ENCODE measurements at places on chromosomes 4 and X.

GRCh38 chrX:20224814-20225487 lies 41.8 kb downstream of the RPS6KA3 start:
- DNase-seq: no peak

GRCh38 chrX:14729058-14729457 lies 143.8 kb downstream of the FANCB start:
- DNase-seq: no peak

GRCh38 chrX:12526306-12526705 lies 264.9 kb upstream of the PRPS2 start:
- no peak for DNase-seq

GRCh38 chr4:5389756-5390310 lies 318.5 kb downstream of the EVC2 start:
- DNase-seq: no peak

DNA sequence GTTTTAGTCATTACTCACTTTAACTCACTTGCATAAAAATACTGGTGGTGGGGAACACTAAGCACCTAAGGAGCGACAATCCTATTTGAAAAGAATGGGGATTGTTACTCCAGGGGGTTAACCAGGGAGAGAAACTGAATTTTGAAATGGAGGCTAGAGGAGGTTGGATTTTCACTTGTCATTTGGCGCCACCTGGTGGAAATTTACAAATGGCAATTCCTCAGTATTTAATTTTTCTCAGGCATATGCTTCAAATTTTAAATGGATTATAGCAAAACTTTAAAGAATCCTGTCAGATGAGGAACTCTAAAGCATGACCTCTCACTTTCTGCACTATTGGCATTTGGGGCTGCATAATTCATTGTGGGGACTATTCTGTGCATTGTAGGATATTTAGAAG lies 2.7 kb upstream of the GEMIN8 start:
- peak; percentile 17 for DNase-seq

DNA sequence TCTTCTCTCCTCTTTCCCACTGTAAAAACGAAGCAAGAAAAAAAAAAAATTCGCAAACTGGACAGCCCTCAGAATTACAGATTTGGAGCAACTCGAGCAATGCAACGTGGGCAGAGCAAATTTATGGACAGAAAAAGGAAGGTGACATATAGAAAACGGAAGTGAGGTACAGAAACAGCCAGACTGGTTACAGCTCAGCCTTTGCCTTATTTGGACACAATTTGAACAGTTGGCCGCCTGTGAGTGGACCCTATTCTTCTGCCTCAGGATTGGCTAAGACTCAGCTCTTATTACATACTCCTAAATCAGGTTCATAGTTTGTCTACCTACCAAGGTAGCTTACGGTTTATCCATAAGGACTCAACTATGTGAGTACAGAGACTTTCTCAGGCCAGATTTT lies 98.8 kb downstream of the SOWAHB start:
- no peak for DNase-seq

- DNase-seq: no peak
Measured at GRCh38 chr4:14218641-14219040, 591.1 kb upstream of the BOD1L1 start.

GRCh38 chrX:40415675-40416074 lies 165.1 kb upstream of the ATP6AP2 start:
- no peak for DNase-seq

GRCh38 chr4:47315346-47315745 lies 148.2 kb downstream of the COMMD8 start:
- DNase-seq: no peak

GRCh38 chrX:6505960-6506359 lies 29.0 kb downstream of the VCX3A start:
- no peak for DNase-seq

DNA sequence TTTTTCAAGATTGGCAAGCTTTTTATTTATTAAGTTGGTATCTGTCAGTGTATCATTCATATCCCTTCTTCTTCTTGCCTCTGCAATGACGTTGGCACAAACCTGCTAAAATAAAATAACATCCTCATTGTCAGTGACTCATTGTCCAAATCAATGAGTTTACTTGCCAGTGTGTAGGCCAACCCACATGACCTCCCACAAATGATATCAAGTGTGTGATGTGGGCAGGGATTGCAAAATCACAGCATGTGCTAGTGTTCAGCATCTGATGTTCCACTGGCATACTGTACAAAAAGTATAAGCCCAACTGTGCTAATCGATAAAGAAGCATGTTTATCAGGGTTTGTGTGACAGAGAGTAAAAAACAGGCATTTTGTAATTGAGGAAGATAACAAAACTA lies 25.5 kb downstream of the GPAT3 start:
- no peak for DNase-seq

GRCh38 chr4:147863111-147863747 lies 131.3 kb downstream of the ARHGAP10 start:
- no peak for DNase-seq

- DNase-seq: no peak
Measured at GRCh38 chr4:160194716-160195115, 1091.8 kb downstream of the RAPGEF2 start.

- no peak for DNase-seq
Measured at GRCh38 chr4:94523617-94524016, 71.9 kb downstream of the PDLIM5 start.

GRCh38 chr4:6394671-6395081 lies 77.7 kb downstream of the PPP2R2C start:
- no peak for DNase-seq

DNA sequence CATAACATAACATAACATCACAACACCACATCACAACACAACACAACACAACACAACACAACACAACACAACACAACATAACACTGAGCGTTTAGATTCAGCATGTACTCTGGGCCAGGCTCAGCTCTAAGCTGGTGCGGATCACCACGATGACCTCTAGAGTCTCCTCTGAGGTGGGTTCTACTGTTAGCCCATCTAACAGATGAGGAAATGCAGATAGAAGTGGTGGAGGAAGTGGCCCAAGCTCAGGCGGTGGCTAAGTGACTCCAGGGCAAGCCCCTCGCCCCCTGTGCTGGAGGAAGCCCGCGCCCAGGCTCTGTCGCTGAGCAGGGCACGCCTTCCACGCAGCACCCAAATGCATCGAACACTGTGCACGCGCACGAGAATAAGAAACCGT lies 45.3 kb upstream of the CDKN2AIP start:
- no peak for DNase-seq

- no peak for DNase-seq
Measured at GRCh38 chrX:38052096-38052495, 45.7 kb downstream of the SYTL5 start.

DNA sequence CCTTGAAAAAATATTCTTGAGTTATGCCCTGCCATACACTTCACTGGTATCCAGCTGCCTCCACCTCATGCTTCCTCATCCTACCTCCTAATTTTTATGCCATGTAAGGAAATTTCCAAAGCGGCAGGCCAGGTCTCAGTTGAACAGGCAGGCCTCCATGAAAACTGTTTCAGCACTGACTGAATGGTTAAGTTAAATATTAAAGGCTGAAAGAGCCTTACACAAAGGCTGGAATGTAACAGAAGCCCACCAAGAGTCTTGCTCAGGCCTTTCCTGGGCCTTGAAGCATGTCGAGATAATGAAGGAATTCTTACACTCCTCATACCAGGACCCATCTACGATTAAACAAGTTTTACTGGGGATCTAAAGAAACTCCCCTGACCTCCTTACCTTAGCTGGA lies 359.6 kb upstream of the NOCT start:
- no peak for DNase-seq

DNA sequence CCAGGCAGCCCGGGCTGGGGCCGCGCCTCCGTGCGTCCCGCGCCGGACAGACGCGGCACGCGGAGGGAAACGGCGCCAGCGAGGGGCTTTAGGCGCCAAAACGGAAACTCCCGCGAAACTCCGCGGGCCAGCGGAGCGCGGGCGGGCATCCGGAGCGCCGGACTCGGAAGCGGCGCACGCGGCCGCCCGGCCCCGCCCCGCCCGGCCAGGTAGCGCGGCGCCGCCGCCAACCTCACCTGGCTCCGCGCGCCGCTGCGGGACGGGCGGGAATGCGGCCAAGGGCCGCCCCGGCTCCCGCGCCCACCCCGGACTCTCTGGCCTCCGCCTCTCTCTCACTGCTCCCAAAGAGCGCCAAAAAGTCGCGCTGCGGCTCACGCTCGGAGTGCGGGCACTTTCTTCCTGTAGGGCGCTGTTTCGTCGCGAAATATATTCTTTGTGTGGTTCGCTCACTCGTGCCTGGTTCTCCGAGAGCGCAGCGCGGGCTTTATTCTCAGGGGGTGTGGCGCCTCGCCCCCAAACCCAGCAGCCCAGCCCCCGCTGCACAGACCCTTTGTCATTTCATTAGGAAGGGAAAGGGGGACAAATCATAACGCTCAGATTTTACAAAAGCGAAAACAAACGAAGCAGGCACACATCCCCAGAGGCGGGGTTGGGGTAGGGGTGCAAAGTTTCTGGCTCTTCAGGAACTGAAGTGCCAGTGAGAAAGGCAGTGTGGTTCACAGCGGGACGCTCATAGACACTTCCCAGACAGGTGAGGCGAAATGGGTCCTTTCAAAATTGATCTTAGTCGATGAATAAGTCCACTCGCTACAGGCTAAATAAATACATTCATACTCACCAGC lies 961 bp upstream of the MBNL3 start:
- DNase-seq: no peak

DNA sequence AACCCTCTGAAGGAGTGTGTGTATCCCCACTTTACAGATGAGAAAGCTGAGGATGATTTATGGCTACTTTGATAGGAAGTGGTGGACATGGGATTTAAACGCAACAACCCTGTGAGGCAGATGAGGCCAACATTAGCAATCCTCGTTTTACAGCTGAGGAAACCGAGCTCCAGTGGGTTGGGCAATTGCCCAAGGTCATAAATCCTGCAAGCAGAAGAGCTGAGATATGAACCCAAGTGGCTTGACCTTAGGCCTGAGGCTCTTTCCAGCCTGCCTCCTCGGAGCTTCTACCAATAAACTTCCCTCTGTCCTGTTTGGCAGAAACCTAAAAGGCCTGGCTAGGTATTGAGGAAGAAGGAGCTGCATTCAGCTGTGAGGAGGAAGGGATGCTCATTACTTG lies 185.5 kb upstream of the RBPJ start:
- DNase-seq: no peak

DNA sequence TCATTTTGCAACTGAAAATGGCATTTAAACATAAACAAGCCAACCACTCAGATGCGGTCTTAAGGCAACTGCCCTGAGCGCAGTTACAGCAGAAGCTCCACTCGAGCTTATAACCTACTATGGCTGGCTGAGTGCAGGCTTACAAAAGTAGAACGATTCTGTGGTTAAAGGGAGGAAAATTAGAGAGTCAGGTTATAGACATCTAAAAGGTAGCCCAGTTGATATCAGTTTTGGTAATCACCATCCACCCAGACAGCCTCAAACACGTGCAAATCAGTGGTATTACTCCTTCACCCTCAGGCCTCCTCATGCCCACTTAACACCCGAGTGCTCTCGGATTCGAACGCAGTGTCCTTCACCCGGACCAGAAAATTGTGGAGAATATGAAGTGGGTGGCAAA lies 3.1 kb downstream of the LEF1 start:
- no peak for DNase-seq

GRCh38 chr4:1540601-1541375 lies 134.5 kb upstream of the NKX1-1 start:
- no peak for DNase-seq

DNA sequence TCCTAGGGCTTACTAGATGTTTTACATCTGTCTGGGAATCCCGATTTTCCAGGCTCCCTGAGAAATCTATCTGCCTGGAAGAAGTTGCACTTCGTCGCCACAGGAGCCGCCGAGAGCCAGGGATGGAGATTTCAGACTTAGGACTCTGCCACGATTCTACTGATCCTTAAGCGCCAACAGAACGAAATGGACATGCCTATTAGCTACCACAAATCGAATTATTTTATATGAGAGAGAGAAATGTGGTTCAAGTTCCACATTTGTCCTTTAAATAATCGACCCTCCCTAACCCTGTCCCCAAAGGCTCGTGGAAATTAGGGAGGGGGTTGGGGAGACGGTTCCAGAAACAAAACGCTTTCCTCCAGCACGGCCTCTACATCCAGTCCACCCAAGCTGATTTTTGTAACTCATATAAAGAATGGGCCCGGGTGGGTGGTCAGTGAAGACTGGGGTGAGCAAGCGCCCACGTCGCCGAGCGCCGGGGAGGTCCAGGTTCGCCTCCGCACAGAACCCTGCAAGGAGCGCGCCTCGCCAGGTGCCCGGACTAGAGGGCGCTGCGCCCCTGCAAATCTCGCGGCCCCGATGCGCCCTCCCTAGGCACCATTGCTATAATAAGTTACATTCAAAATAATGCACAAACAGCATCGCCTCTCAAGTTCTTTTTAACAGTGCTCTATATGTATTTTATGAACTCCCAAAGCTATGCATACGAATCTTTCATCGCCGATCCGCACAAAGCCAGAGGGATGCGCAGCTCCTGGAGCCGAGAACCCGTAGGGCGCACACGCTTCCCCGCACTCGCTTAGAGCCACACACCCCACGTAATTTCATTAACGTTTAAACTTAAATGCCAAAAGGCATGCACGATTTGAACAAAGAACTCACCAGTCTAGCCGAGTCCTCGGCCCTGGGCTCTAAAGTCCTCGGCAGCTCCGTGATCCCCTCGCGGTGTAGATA lies 2.1 kb upstream of the FAT1 start:
- DNase-seq: no peak

GRCh38 chrX:8987672-8988250 lies 46.2 kb downstream of the FAM9B start:
- DNase-seq: no peak

DNA sequence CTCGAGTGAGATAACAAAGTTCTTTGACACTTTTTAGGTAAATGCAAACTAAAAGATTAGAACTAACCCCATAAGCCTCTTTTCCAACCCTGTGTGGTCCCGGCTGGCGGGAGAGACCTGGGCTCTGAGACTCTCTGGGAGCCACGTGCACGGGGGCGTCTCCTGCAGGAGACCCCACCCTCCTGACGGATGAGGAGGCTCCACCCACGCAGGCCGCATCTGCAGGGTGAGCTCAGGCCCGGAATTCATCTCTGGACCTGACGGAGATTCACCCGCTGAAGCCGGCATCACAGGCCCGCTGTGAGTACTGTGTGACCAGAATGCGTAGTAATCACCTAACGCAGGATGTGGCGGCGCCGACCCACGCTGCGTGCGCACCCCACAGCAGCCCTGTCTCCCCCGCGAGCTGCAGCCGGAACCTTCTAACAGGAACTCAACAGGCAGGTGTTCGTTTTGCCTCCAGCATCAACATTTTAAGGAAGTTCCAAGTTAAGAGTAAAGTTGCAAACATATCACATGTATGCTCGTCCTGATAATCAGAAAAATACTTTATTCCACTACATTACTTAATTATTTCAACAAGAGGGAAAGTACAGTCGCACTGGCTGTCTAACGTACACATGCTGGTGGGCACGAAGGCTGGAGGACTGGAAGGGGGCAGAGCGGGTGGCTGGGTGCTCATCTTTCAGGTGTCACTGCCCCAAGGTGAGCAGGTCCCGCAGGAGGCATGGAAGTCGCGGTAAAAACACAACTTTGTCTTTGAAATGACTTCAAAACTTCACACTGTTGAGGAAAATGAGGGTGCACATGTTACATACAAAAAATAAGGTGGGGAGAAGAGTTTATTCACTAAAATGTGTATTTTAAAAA lies 44.5 kb downstream of the FGFRL1 start:
- peak; percentile 62 for DNase-seq

Data from stimulated activated CD4-positive, alpha-beta T cell treated with anti-CD3 and anti-CD28 coated beads, Interleukin-12 subunit alpha, Interleukin-12 subunit beta, amount 100 ng/mL, for 24 hours (primary cell).